ENCODE measurements at places on chromosomes 4 and X.

GRCh38 chr4:6755088-6755753 is 27.3 kb upstream of the KIAA0232 start:
- DNase-seq: no peak

GRCh38 chr4:37625499-37625898 is 60.7 kb downstream of the RELL1 start:
- no peak for DNase-seq

DNA sequence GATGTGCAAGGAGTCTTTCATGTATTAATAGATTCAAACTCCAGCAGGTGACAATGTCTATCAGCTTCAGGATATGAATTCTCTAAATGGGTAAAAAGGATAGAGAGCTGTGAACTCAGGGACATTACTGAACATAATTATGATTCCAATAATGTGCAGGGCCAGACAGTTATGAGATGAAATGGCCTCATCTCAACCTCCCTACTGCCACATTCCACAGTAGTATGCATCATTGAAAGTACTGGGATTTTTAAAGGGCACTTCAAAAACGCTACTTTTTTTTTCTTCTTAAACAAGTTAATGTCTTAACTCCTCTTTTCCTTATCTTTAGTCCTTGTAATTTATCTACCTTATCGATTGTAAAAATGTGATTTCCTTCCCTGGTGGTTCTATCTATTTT is 202.0 kb downstream of the APBB2 start:
- no peak for DNase-seq

DNA sequence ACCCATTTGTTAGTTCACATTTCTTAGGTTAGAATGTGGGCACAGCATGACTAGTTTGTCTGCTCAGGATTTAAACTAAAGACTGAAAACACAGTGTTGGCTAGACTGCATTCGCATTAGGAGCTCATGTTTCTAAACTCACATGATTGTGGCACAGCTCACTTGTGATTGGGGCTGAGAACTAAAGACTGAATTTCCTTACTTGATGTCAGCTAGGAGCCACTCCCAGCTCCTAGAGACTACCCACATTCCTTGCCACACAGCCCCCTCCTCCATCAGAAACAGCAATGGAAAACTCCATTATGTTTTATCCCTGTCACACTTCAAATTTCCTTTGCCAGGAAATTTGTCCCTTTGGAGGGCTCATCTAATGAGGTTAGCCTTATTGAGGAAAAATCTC is 170.2 kb upstream of the NUDT6 start:
- DNase-seq: no peak

All from DMS53 (cell line).